ENCODE measurements at places on chromosomes 4 and X.

DNA sequence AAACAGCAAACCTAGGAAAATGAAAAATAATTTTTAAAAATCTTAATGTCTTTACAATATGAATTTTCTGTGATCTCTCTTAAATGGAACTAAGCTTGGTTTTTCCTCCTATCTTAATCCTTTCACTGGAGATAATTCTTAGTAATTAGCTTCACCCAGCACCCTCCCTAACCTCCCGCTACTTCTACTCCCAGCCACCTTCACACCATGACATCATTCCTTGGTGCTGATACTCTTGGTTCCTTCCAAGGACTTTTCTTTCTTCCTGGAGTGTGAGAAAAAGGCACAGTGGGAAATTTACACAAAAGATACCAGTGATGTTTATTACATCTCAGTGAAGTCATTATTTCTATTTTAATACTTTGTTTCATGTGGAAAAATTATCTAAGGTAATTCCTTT, 163.6 kb upstream of the PLAC1 start:
- DNase-seq = no peak

DNA sequence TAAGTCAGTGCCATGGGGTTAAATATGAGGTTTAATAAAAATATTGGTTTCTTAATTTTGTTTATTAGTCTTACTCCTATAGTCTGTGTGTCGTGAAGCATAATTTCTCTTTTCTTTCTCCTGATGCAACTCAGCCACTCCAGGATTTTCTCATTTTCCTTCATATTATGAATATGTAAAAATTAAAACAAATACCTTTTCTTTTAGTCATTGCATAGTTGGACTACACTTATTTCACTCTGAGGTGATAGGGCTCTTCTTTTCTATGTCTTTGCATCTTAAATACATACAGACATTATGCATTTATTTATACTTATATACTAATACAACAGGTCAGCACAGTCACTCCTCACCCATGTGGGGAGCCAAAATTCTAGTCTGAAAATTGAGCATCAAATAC, 19.1 kb downstream of the GALNT7 start:
- no peak for DNase-seq

DNA sequence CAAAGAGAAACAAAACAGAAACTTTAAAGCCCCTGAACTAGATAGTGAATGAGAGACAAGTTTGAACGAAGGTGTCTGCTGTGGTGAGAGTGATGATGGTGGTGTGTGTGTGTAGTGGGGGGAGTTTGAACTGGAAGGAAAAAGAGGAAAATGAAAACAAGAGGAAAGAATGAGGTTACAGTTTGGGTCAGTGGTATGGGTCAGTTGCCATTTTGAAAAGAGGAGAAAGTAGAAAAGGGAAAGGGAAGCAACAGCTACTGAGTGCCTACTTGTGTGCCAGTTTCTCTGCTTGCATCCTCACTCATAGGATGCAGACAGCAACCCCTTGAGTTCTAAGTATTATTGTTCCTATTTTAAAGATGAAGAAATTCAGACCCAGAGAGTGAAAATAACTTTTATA, 26.0 kb downstream of the NHSL2 start:
- DNase-seq = no peak

GRCh38 chr4:38591617-38592337, 72.2 kb upstream of the KLF3 start:
- DNase-seq = no peak

- no peak for DNase-seq
Observed at GRCh38 chrX:105765691-105766090, 56.6 kb upstream of the NRK start.

DNA sequence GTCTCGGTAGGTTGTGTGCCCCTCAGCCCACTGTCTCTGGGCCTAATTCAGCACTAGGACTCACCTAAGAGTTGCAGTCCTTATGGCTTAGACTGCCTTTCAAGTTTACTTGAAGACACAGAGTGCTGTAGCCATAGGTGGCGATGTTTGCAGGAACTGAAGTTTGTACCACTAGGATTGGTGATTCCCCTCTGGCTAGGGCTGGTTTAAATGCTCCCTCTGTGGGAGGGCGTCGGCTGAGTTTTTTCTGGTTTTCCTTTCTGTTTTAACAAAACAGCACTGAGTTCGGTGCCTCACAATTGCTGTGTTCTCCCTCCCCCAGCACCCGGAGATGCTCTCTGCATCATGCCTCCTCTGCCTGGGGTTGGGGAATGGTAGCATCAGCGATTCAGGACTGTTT, 480.9 kb downstream of the PCDH11X start:
- DNase-seq = no peak

- DNase-seq = peak; percentile 62
Observed at GRCh38 chr4:86302251-86302650, 57.6 kb downstream of the MAPK10 start.

- DNase-seq = no peak
Observed at GRCh38 chr4:80074069-80074468, 1.0 kb upstream of the ANTXR2 start.

DNA sequence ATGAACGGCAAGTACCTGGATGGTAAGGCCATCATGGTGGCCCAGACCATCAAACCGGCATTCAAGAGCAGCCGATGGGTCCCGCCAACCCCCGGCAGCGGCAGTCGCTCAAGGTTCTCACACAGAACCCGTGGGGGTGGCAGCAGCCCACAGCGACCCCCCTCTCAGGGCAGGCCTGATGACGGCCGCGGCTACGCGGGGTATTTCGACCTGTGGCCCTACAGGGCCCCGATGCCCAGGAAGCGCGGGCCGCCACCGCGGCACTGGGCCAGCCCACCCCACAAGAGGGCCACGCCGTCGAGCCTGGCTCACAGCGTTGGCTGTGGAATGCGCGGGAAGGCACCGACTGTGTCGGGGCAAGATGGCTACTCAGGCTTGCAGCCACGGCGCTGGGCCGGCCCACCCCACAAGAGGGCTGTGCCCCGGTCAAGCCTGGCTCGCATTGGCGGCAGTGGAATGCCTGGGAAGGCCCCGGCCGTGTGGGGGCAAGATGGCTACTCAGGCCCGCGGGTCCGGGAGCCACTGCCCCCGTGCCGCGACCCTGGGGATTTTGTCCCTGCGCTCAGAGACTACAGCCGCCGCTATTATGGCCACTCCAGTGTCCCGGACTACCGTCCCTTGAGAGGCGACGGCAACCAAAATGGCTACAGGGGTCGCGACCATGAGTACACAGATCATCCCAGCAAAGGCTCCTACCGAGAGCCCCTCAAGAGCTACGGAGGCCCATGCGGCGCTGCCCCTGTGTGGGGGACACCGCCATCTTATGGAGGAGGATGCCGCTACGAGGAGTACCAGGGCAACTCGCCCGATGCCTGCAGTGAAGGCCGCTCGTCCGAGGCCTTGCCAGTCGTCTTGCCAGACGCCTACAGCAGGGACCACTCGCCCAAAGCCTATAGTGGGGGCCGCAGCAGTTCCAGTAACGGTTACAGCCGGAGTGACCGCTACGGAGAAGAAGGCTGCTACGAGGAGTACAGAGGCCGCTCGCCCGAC, 731 bp downstream of the RBMXL3 start:
- no peak for DNase-seq

- DNase-seq = no peak
Observed at GRCh38 chrX:117987373-117987772, 129.2 kb downstream of the KLHL13 start.

DNA sequence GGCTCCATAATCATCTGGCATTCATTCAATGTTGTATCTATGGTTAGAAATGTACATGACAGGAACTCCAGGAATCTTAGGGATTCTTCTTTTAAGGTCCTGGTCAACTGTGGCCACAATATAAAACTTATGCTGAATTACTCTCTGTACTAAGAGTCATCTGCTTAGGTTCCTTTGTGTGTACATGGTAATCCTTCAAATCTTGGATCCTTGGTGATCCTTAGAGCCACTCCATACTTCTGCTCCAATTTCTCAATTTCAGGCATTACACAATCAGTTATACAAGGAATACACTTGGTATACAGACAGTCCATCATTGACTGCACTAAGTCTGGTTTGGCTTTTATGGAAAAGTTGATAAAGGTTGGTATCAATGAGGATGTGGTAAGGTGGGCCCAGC, 5.8 kb downstream of the SRD5A3 start:
- no peak for DNase-seq

DNA sequence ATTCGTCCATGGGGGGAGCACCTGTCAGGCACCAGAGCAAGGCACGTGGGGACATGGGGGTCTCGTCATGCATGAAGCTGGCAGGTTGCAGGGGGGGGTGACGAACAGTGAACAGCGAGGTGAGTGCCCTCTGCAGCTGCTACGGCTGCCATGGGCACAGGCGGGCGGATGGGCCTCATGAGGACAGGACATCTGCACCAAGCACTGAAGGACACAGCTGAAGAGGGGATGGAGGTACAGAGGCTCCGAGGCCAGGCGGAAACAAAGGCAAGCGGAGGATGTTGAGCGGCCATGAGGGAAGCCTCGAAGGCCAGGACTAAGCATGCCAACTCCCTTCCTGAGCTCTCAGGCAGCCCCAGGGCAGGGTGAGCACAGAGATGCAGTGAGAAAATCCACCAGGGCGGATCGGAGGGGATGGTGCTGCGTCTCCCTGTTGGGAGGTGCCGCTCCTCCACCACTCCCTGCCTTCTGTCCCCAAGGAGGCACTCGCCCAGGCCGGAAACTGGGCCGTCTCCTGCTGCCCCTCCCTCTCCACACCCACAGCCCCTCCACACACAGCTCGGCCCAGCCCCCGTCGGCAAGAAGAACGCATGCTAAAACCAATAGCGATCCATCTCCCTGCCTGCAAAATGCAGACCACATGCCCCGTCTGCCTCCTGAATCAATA, 24.6 kb downstream of the ABLIM2 start:
- no peak for DNase-seq

GRCh38 chrX:77795124-77795523, 9.1 kb upstream of the ATRX start:
- DNase-seq = no peak

DNA sequence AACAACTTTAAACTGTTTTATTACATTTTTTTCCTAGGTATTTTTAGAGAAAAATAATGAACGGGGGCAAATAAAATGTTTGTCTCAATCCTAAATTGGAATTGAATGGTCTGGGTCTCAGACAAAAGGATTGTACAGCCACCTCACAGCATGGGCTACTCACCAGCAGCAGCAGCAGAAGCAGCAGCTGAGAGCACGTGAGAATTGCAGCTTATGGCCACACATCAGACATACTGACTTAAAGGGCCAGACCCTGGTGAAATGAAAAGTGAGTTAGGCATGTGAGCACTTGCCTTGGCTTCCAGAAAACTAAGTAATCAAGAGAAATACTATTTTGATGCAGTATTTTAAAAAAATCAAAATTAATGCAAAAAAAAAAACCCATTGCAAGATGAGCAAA, 56.6 kb downstream of the AASDH start:
- DNase-seq = no peak

DNA sequence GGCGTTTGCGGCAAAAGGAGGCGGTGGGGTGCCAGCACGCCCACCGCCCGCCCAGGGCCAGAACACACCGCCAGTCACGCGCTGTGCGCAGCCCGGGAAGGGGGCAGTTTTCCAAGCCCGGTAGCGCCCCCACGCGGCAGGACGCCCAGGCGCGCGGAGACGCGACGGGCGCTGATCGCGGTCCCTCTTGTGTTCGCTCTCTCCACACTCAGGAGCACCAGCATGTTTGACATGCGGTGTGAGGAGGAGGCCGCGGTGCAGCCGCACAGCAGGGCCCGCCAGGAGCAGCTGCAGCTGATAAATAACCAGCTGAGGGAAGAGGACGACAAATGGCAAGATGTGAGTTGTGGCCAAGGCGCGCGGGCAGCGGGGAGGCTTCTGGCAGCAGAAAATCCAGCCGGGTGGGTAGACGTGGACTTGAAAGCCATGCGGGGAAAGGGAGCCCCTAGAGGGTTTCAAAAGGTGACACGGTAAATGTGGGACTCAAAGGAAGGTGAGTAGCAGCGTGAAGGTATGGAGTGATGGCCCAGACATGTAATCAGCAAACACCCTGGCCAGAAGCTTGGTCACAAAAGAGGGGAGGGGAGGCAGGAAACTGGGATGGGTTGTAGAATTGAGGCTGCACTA, 104.1 kb downstream of the PHOX2B start:
- DNase-seq = peak; percentile 68

DNA sequence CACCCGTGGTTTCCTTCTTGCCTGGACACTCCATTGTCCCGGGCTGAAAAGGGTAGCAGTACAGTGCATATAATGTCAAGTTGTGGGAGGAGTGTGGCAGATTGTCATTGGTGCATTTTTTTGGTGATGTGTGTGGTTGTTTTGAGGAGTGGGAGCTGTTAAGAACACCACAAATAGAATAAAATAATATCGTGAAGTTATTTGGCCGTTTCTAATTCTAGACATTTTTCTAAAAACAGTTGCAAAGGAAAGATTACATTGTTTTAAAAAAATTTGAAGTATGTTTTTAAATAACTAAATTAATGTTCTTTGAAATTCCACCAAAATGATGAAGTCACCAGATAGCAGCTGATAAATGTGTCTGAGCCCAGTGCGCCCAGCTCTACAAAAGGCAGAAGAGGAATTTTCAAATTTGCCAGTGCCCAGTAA, 1.3 kb downstream of the PKD2 start:
- no peak for DNase-seq

- DNase-seq = no peak
Observed at GRCh38 chr4:17494258-17495190, 17.4 kb downstream of the QDPR start.

GRCh38 chr4:87321888-87322287, 794 bp downstream of the HSD17B13 start:
- no peak for DNase-seq

DNA sequence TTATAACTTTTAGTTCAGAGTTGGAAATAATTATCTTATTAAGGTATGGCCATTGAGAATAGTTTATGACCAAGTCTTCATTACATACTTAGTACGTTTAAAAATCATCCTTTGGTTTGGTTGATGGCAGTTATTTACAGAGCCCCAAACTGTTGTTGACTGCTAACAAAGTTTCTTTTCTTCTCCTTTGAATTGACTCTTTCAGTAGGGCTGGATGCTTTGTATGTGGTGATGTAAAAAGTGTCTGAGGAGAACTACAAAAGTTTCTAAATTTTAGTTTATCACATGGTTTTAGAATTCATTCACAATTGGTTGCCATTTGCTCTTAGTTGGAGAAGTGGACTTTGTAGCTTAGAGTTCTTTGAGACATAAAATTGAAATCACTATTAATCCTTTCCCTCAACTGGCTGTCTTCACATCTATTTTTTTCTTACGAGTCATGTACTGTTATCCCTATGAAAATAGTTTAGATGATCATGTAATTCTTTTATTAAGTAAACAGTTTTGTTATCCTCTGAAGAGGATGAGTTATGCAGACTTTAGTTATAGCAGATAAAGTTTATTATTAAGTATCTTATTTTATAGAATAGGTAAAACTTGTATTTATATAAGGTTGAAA, 14.8 kb downstream of the PTPN13 start:
- DNase-seq = no peak

- no peak for DNase-seq
Observed at GRCh38 chr4:154507156-154507555, 15.6 kb upstream of the DCHS2 start.

DNA sequence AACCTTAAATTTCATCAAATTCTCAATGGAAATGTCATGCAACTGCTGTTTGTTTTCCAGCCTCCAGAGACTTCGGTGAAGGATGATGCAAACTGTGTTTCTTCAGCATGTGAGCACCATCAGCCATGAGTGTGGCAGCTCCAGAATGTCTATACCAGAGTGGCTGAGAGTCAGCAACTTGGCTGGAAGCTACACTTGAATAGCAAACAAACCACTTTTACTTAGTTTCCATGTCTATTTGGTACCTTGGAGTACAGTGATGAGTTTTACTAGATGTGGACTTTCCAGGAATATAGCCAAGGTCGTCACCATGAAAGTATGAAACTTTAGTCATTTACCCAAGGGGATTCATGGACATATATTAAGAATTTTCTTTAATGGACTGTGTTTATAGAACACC, 4.3 kb upstream of the IL21 start:
- no peak for DNase-seq
